ENCODE measurements at places on chromosomes 16 and 17. TPM values are rescaled to one million over a fixed set of nuclear protein-coding genes. Genes with fewer than 3 reads are reported as not detected.

Gene TIMP2
- 83.4 TPM for total RNA-seq

Gene HNF1B
- total RNA-seq, result not detected

Gene ANKRD40CL
- not detected for total RNA-seq

Gene ITGAL
- total RNA-seq, result 0.70 TPM

Gene VTN
- total RNA-seq, result not detected

Gene HES7
- total RNA-seq, result not detected

Gene C17orf67
- 0.80 TPM for total RNA-seq

Gene ANKRD13B
- total RNA-seq, result 10.2 TPM

Gene TMEM88
- 7.6 TPM for total RNA-seq

Gene GJC1
- 2.4 TPM for total RNA-seq

Gene SLC13A2
- 15.3 TPM for total RNA-seq

Gene TAT
- total RNA-seq, result 2.0 TPM

Gene KRTAP16-1
- 4.0 TPM for total RNA-seq

Gene NT5C3B
- 30.6 TPM for total RNA-seq

Gene RAMP2
- 5.2 TPM for total RNA-seq

Gene CDYL2
- 8.2 TPM for total RNA-seq

Gene G6PC1
- total RNA-seq, result not detected

Gene ZNF785
- total RNA-seq, result 9.8 TPM

Gene FNDC8
- total RNA-seq, result not detected

Gene NPIPB2
- 13.0 TPM for total RNA-seq

Gene TBC1D3K
- total RNA-seq, result not detected

Gene GNG13
- total RNA-seq, result not detected

Gene CRYM
- 6.2 TPM for total RNA-seq

Gene DUS1L
- total RNA-seq, result 79.3 TPM

Gene MFAP4
- total RNA-seq, result 14.9 TPM

Gene KRTAP4-1
- 4.2 TPM for total RNA-seq

Gene KRT15
- total RNA-seq, result 1,067 TPM

Gene ADCY9
- 26.5 TPM for total RNA-seq

Gene KRT24
- not detected for total RNA-seq

Gene TLCD3B
- total RNA-seq, result not detected

Gene MYO18A
- 87.6 TPM for total RNA-seq

Gene CSH2
- not detected for total RNA-seq

Gene DLG4
- 3.3 TPM for total RNA-seq

Gene TMEM235
- total RNA-seq, result not detected

Gene COA3
- total RNA-seq, result 46.6 TPM

Gene PRSS8
- total RNA-seq, result 168 TPM

Gene PYY
- total RNA-seq, result not detected

Gene AMZ2
- total RNA-seq, result 36.4 TPM

Gene KRTAP17-1
- total RNA-seq, result 24.2 TPM

Gene SLFN14
- total RNA-seq, result not detected

Gene CHMP1A
- total RNA-seq, result 85.4 TPM

Gene TMEM238L
- total RNA-seq, result 2.0 TPM

Gene SPATA22
- total RNA-seq, result not detected

Gene KCNH4
- not detected for total RNA-seq

Data from suprapubic skin (tissue), 4 donors.